ENCODE measurements at places on chromosomes 11 and 22.

DNA sequence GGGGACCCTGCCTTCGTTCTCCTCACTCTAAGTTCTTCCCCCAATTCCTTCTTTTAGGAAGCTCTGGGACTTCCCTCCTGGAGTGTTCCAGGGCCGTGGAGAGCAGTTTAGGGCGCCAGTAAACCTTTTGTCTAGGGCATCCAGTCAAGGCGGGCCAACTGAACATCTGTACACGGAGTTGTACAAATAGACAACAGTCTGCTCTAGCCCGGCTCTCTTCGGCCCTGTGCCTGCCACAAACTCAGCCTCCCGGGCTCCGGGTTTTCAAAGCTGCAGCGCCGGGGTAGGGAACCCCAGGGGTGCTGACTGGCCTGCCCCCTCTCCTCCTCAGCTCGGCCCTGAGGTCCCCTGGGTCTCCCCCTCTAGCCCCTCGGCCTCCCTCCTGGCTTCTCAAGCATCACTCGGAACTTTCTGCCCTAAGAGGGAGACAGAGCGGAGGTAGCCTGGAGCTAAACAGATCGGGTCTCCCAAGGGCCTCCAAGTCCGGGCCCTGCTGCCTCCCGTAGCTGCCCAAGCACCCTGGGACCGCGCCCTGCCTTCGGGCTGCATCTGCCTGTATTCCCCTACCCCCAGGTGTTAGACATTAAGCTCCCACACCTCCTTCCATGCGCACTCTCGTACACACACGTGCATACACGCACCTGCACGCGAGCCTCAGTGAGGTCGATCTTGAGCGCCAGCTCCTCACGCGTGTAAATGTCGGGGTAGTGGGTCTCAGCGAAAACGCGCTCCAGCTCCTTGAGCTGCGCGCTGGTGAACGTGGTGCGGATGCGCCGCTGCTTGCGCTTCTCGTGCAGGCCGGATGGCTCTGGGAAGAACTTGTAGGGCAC is 3.3 kb downstream of the PHOX2A start:
- no peak for DNase-seq

GRCh38 chr11:57287884-57288283 is 36.9 kb downstream of the TNKS1BP1 start:
- no peak for DNase-seq

- DNase-seq, result no peak
These were observed 41.6 kb downstream of the BDNF start for GRCh38 chr11:27658535-27659236.

- DNase-seq, result no peak
These were observed 59.8 kb upstream of the NAV2 start for GRCh38 chr11:19652623-19653375.

DNA sequence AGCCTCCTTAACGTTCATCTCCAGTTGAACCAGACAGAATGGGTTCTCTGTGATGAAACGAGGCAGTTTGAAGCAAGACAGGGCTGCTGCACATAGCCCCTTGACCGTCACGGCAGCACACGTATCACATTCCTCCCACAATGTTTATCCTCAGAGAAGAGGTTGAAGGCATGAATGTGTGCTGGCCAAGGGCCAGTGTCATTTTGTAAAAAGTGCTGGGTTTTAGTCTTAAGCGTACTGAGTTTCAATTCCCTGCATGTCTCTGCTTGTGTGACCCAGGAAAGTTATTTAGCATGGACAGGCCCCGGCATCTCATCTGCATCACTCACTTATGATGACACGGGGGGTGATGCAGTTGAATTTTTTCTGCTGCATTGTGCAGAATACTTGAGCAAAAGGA is 31.6 kb downstream of the TTC12 start:
- no peak for DNase-seq

DNA sequence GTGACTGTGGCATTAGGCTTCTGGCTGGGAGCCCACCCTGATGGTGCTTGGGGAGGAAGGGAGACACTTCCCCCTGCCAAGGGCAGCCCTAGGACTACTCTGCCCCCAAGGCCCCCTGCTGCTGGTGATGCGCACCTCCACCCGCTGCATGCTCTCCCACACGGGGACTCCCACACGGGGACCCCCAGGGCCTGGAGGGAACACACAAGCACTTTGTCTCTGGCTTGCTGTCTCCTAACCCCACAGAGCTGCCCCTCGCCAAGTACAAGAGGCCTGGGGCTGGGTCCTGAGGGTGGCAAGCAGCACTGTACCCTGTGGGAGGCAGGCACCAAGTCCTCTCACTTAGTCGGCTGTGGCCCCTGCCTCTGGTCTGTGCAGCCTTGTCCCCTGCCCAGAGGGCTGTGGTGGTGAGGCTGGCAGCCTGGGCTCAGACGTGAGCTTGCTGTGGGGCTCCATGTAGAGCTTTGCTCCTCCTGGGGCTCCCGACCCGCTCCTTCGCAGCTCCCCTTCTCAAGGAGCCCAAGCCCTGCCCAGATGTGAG is 7.9 kb downstream of the LRRC75B start:
- DNase-seq, result no peak

DNA sequence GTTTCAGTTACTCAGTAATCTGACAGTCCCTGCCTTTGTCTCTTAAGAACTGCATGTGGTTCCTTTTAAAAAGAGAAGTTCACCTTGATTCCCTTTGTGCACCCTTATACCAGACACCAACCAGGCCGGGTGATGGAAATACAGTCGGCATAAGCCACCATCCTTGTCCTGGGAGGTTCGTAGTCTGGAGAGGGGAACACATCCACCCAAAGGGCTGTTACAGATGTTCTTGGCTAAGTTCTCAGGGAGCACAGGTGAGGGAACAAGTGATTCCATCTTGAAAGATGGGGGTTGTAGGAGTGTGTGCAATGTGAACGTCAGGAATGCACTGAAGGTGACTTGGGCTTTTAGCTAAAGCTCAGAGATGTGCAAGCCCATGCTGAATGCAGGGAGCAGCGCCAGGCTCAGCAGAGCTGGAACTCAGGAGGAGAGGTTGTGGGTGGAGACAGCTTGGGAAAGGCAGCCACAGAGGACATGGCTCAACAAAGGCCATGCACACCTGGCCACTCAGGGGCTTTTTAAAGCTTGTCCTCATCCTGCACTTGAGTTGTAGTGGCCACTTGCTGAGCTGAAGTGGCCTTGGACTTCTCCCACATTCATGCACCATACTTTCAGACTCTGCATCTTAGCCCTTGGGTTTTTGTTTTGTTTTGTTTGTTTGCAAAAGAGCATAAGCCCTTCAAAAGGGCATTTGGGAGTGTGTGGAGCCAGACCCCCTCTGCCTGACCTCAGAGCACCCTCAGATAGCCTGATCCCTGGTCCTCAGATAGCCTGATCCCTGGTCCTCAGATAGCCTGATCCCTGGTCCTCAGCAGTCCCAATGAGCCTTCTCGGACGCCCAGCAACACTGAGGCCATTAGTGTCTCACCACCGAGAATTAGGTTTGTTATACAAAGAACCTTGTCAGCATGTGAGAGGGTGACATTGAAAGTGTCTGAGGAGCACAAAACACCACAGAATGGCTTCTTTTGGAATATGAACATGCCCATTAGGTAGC is 12.7 kb upstream of the TMA7B start:
- no peak for DNase-seq

All from stimulated activated CD8-positive, alpha-beta memory T cell treated with anti-CD3 and anti-CD28 coated beads, Interleukin-15, amount 100 ng/mL, for 48 hours (primary cell).